ENCODE measurements at places on chromosomes 16 and 17. TPM values are rescaled to one million over a fixed set of nuclear protein-coding genes. Genes with fewer than 3 reads are reported as not detected.

Gene LRRC45
- 58.9 TPM for total RNA-seq

DNA sequence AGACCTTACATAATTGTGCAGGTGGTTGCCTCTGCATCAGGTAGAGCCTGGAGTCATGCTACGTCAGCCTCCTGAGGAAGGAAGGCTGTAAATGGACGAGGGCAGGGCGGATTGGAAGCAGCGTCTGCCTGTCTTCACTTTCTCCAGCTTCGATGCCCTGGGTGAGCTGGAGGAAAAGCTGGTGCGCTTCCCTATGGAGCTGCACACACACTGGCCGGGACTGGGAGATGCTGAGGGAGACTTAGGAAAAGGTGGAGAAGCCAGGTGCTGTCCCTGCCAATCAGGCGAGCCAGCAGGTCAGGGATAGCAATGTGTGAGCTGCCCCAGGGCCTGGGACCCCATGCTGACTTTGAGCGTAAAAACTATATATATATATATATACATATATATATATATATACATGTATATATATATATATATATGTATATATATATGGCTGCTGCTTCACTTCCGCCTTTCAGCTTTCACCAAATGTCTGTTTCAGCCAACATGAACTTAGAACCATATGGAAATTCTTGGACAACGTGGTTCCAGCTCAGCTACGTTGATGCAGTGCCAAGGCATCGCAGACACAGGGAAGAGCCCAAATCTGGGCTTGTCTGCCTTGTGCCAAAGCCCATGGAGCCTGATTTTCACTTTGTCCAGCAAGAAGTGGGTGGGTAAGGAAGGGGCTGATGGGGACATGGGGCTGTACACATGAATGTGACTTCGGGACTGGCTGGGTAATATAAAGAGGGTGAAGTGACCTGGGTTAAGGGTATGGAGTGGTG lies 71.5 kb upstream of the NKD1 start:
- no peak overlapping the region for H3K27ac ChIP-seq
- no peaks in the 10 kb centered on the region for H3K36me3 ChIP-seq
- no peak for DNase-seq
- H3K4me1 ChIP-seq, result peaks cover 8% of the 10 kb centered on the region

- no peak for DNase-seq
- H3K4me1 ChIP-seq, result no peaks in the 10 kb centered on the region
- no peak overlapping the region for H3K27ac ChIP-seq
- no peaks in the 10 kb centered on the region for H3K36me3 ChIP-seq
Measured at GRCh38 chr17:12365805-12366204, 299.9 kb upstream of the MYOCD start.

Gene CES1
- not detected for total RNA-seq

GRCh38 chr17:15978606-15979005 lies 20.9 kb downstream of the ZSWIM7 start:
- peaks cover 36% of the 10 kb centered on the region for H3K36me3 ChIP-seq
- no peaks in the 10 kb centered on the region for H3K27me3 ChIP-seq
- peaks cover 21% of the 10 kb centered on the region for H3K4me1 ChIP-seq
- no peak for DNase-seq
- H3K27ac ChIP-seq, result no peak overlapping the region

Gene FOXJ1
- 9.1 TPM for total RNA-seq

Gene SLFN12L
- total RNA-seq, result 123 TPM

DNA sequence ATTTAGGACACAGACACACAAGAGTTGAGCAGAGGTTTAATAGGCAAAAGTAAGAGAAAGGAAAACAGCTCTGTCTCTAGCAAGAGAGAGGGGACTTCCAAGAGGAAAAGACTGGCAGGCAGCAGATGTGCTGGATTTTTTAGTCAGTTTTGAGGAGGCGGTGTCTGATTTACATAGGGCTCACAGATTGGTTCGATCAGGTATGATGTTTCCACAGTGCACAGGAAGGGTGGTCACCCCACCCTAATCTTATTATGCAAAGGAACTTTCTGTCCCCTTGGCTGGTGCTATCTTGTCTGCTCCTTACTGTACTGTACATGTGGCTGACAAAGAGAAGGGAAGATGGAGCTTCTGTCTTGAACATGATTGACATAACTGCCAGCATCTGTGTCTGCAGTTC lies 25.3 kb downstream of the BFAR start:
- DNase-seq, result peak; percentile 25
- no peak overlapping the region for H3K4me3 ChIP-seq
- peaks cover 54% of the 10 kb centered on the region for H3K36me3 ChIP-seq
- peaks cover 5% of the 10 kb centered on the region for H3K4me1 ChIP-seq

Gene ARHGAP27
- 100 TPM for total RNA-seq

DNA sequence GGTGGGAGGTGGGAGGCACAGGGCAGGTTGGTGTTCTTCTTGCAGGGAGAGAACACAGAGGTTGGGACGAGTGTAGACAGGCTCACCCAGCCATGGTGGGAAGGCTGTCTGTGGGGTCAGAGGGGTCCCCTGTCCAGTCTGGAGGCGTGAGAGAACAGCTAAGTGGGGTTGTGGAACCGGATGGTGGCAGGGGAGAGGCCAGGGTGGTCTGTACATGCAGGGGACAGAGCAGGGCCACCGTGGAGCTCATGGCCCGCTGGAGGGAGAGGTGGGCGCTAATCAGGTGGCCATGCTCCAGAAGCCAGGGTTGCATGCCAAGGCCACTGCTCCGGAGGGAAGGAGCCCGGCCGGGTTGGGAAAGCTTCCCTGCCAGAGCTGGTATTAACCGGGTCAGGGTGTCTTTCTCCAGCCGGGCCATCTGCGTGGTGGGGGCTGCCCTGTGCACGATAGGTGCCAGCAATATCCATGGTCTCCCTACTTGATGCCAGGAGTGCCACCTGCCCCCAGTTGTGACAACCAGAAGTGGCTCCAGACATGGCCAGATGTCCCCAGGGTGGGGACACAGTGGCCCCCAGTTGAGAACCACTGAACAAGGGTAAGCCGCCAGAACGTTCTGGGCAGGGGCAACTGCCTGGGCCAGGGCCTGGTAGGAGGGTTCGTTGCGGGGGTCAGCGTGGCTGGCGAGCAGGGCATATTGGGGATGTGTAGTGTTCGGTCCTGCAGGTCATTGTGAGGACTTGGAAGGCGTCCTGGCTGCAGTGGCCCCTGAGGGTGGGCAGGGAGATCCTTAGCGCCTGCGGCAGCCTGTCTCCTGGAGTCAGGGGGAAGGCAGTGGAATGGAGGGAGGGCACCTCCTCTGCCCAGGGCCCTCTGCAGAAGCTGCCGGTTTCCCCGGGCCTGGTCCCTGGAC lies 5.1 kb downstream of the SNN start:
- H3K27ac ChIP-seq, result peak overlapping the region; percentile 80
- DNase-seq, result no peak
- peaks cover 30% of the 10 kb centered on the region for H3K36me3 ChIP-seq
- no peaks in the 10 kb centered on the region for H3K27me3 ChIP-seq
- peak overlapping the region; percentile 61 for H3K4me3 ChIP-seq

DNA sequence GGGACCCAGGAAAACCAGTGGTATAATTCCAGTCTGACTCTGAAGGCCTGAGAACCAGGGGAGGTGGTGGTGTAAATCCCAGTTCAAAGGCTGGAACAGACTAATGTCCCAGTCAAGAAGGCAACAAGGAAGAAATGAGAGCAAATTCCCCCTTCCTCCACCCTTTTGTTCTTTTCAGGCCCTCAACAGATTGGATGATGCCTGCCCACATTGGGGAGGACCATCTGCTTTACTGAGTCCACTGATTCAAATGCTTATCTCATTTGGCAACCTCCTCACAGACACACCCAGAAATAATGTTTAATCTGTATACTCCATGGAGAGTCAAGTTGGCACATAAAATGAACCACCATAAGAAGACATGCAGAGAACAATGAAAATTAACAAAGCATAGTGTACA lies 61.9 kb upstream of the CRYM start:
- no peak for DNase-seq
- no peak overlapping the region for H3K4me3 ChIP-seq
- H3K36me3 ChIP-seq, result no peaks in the 10 kb centered on the region
- H3K27me3 ChIP-seq, result peaks cover 16% of the 10 kb centered on the region
- no peak overlapping the region for H3K27ac ChIP-seq
- no peaks in the 10 kb centered on the region for H3K4me1 ChIP-seq

GRCh38 chr17:45388604-45389325 lies 43.9 kb downstream of the ARHGAP27 start:
- H3K4me3 ChIP-seq, result no peak overlapping the region
- peak overlapping the region; percentile 47 for H3K27ac ChIP-seq
- DNase-seq, result no peak
- H3K27me3 ChIP-seq, result peaks cover 6% of the 10 kb centered on the region
- no peaks in the 10 kb centered on the region for H3K36me3 ChIP-seq

- DNase-seq, result no peak
- no peaks in the 10 kb centered on the region for H3K36me3 ChIP-seq
- H3K27ac ChIP-seq, result no peak overlapping the region
- H3K4me1 ChIP-seq, result peaks cover 17% of the 10 kb centered on the region
- H3K27me3 ChIP-seq, result peaks cover 8% of the 10 kb centered on the region
Measured at GRCh38 chr17:57908278-57908677, 46.9 kb downstream of the CUEDC1 start.

DNA sequence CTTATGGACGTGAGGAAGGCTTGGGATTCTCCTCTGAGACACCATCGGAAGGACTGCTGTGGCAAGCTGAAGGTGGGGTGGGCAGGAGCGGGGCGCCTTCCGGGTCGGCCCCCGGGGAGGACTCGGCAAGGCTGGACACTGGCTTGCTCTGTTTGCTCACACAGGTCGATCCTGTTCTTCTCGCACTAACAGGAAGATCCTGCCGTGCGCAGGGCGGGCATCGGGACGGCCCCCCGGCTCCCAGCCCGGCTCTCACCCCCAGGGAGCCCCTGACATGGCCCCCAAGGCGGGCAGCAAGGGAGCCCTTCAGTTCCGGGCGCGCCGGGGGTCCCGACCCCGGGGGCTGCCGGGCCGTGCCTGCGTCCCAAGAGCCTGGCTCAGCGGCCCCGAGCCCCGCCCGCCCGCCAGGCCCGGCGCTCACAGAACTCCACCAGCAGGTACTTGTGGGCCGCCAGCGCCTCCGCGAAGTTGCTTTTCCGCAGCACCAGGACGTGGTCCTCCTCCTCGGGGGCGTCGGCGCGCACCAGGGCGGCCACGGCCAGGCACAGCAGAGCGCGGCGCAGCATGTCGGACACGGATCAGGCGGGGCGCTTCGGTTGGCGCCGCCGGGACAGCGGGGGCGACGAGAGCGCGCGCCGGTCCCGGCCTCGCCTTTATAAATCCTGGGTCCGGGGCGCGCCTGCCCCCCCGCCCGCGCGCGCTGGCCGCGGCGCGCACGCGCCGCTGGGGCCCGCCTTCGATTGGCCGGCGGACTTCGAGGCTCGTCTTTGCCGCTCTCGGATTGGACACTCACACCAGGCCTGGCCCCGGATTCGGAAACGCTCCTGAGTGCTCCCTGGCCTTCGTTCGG lies at the start of gene P4HB:
Gene P4HB (minus strand): TSS at position 630 of the 850 bp plus-strand sequence. CDS start 64 bp downstream, at position 566.
- peaks cover 61% of the 10 kb centered on the region for H3K36me3 ChIP-seq
- H3K4me1 ChIP-seq, result peaks cover 46% of the 10 kb centered on the region
- no peaks in the 10 kb centered on the region for H3K27me3 ChIP-seq
- peak within 1 kb of the TSS; percentile 99 for H3K27ac ChIP-seq
- no peak for DNase-seq

DNA sequence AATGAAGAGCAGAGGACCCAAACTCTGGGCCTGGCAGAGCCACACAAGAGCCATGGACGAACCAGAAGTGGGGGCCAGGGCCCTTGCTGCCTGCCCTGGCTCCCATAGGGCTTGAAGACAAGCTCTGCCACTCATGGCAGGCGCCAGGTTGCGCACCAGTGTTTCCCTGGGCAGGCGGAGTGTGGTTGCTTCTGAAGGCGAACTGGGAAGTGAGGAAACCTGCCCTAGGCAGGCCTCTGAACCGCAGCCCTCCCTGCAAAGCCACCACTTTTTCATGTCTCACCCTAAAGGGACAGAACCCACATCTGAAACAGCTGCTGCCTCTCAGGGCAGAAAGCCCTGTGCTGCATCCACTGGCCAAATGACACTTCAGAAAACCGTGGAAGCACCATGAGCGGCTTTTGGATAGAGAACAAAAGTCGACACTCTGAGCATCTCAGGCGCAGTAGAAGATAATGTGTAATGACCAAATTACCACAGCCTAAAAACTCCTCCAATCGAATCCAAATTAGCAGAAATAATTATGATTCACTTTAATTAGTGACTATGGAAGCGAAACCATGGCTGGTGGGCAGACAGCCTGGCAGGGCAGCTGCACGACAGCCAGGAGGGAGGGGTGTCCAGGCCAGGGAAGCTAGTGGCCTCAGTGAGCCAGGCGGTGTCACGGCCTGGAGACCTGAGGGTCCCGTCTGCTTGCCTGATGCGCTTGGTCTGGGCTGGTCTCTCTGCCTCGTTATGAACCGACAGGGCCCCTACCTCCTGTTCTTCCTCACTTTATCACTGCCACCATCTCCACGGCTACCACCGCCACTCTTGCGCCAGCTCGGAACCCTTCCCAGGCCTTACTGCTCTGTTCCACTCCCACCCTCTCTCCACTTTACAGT lies 59.1 kb downstream of the PRMT7 start:
- DNase-seq, result peak; percentile 65
- H3K27ac ChIP-seq, result peak overlapping the region; percentile 80
- peaks cover 51% of the 10 kb centered on the region for H3K4me1 ChIP-seq
- H3K36me3 ChIP-seq, result peaks cover 6% of the 10 kb centered on the region
- H3K27me3 ChIP-seq, result peaks cover 37% of the 10 kb centered on the region
- H3K4me3 ChIP-seq, result peak overlapping the region; percentile 61

- DNase-seq, result no peak
- H3K4me1 ChIP-seq, result no peaks in the 10 kb centered on the region
- H3K36me3 ChIP-seq, result no peaks in the 10 kb centered on the region
- no peak overlapping the region for H3K4me3 ChIP-seq
- no peak overlapping the region for H3K27ac ChIP-seq
- peaks cover under 1% of the 10 kb centered on the region for H3K27me3 ChIP-seq
Measured at GRCh38 chr16:66023481-66023880, 343.0 kb upstream of the CDH5 start.

GRCh38 chr16:70646260-70647241 lies at the start of gene IL34:
Gene IL34, plus strand, starts transcription at chr16:70646559. Its CDS starts 389 bp downstream, at chr16:70646948.
- no peaks in the 10 kb centered on the region for H3K36me3 ChIP-seq
- H3K27me3 ChIP-seq, result peaks cover 9% of the 10 kb centered on the region
- no peaks in the 10 kb centered on the region for H3K4me1 ChIP-seq
- no peak for DNase-seq

Gene TBC1D3
- not detected for total RNA-seq

GRCh38 chr17:57485916-57486881 lies 229.9 kb downstream of the MSI2 start:
- H3K27ac ChIP-seq, result no peak overlapping the region
- H3K36me3 ChIP-seq, result peaks cover 11% of the 10 kb centered on the region
- H3K27me3 ChIP-seq, result no peaks in the 10 kb centered on the region

DNA sequence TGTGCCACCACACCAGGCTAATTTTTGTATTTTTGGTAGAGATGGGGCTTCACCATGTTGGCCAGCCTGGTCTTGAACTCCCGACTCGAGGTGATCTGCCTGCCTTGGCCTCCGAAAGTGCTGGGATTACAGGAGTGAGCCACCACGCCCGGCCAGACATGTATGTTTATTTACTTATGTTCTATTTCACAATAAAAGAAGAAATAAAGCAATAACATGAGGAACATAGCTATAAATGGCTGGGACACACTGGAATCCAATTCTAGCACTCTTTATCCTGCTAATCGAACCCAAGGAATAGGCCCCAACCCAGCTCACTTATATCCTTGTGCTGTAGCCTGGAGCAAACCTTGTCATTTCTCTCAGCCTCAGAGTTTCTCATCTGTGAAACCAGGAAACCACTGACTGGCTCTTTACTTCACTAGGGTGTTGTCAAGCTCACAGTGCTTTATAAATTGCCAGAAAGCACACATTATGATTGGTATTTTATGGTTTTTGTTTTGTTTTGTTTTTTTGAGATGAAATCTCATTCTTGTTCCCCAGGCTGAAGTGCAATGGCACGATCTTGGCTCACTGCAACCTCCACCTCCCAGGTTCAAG lies 4.3 kb upstream of the ODAD4 start:
- no peak overlapping the region for H3K27ac ChIP-seq
- DNase-seq, result no peak
- peaks cover 29% of the 10 kb centered on the region for H3K4me1 ChIP-seq
